C1 segment of cervical spinal cord (tissue), 14 donors: ENCODE measurements at places on chromosomes 2 and 18.

GRCh38 chr2:205811387-205811786, 129.1 kb downstream of the NRP2 start:
- DNase-seq = no peak

GRCh38 chr18:6521803-6522418, 107.2 kb upstream of the L3MBTL4 start:
- no peak for DNase-seq

GRCh38 chr18:49566217-49566770, 4.4 kb downstream of the LIPG start:
- no peak for DNase-seq

DNA sequence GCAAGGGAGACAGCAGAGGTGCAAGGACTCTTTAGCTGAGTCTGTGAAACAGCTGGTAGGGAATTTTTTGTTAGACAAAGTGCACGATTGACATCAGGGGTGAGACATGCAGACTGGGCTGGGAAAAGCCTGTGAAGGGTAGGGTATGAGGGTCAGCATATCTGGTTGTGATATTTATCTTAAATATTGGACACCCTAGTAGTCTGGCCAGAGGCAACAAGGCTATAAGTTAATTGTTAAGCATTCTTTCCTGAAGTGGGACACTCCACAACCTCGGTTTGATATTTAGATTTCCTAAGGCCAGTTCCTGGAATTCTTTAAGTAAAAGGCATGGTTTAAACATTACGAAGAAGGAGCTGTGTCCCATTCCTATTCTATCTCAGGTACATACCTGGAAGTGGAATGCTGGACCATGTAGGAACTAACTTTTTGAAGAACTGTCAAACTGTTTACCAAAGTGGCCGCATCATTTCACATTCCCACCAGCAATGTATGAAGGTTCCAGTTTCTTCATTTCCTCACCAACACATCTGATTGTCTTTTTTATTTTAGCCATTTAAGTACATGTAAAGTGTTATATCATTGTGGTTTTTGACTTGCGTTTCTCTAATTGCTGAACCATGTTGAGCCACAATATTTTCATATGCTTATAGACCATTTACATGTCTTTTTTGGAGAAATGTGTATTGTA, 22.5 kb downstream of the EHBP1 start:
- DNase-seq = no peak

DNA sequence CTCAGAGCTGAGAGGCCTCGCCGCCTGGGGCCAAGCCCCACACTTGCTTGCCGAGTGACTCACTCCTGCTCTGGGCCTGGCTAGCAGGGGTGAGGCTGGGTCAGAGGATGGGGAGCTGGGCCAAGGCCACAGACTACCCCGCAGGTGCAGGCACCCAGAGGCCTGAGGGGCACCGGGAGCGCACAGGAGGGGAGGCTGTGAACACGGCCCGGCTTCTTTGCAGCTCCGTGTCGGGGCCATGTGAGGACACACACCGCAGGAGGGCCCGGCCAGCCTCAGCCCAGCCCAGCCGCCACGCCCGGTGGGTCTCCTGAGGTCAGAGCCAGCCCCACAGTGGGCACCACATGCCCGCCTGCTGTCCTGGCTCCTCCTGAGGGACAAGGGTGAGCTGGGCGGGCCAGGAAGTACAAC, 8.4 kb downstream of the GPC1 start:
- no peak for DNase-seq

GRCh38 chr2:226057365-226057764, 657.9 kb downstream of the NYAP2 start:
- no peak for DNase-seq

DNA sequence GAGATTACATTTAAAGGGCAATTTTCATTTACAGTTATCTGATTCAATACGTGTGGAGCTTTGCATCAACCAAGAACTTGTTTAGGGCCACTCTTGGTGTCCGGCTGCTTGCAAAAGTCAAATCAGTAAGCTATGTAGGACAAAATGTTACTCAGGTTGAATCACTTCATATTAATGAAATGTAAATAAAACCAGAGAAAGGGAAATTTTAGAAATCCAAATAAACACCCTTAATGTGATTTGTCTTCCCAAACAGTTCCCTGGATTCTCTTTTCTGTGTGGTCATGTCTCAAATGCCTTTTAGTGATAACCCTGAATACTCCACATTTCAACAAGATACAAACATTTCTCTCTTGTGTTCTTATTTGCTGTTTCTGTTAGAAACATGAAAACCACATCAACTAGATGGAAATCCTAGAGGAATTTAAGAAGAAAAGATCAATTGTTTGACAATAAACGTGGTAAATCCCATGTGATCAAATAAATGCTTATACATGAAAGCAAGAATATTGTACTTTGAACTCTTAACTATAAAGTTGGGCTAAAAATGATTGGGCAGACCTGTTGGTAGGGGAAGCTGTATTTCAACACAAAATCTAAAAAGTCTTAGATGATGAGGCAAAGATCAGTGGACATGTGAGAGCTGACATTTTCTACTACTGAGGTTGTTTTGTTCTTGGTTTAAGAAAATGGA, 101.3 kb downstream of the CDC42EP3 start:
- DNase-seq = no peak

GRCh38 chr2:172461591-172462372, 34.4 kb downstream of the ITGA6 start:
- DNase-seq = no peak

- no peak for DNase-seq
Measured at GRCh38 chr2:46347648-46348280, 50.6 kb downstream of the EPAS1 start.

- no peak for DNase-seq
Measured at GRCh38 chr2:201059961-201060755, 11.3 kb downstream of the HYCC2 start.

DNA sequence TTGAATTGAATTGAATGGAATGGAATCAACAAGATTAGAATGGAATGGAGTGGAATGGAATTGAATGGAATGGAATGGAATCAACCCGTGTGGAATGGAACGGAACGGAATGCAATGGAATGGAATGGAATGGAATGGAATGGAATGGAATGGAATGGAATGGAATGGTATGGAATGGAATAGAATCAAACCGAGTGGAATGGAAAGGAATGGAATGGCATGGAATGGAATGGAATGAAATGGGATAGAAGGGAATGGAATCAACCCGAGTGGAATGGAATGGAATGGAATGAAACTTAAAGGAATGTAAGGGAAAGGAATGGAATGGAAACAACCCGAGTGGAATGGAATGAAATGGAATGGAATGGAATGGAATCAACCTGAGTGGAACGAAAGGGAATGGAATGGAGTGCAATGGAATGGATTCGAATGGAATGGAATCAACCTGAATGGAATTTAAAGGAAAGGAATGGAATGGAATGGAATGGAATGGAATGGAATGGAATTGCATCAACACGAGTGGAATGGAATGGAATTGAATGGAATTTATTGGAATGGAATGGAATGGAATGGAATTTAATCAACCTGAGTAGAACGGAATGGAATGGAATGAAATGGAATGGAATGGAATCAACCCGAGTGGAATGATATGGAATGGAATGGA, 1146.6 kb downstream of the RPIA start:
- no peak for DNase-seq

DNA sequence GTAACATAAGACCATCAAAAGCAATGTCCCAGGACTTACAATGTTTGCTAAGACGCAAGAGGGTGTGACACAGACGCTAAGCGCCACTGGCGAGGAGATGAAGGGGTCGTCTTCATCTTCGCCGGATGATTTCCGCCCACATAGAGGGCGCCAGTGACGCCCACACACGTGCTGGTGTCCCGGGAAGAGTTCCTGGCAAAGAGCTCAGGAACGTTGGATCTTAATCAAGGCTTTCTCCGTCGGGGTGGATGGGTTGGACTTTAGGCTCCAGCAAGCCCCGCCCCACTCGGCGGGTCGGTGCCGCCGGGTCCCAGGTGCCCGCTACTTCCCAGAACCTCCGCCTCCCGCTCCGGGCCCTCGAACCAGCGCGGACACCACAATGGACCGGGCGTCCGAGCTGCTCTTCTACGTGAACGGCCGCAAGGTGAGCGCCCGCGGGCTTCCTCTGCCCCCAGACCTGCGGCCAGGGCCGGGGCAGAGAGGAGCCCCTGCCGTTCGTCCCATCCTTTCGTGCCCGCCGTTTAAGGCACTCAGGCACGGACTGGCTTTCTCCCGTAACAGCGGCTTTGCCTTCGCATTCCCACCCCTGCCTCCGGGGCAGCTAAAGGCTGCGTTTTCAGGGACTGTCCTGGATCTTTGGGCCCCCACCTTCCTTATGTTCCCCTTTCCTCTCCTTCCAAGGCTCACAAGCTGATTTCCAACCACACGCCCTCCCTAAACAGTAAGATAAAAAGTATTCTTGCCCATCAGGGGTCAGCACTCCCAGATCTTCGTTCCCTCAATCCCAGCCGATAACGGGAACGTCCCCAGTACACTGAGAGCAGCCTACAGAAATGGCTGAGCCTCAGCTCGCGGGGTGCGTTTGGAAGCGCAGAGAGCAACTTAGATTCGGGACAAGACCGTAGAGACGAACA, at the start of gene AOX1:
Gene AOX1 (plus strand): TSS at position 285 of the 914 bp plus-strand sequence. CDS start 95 bp downstream, at position 380.
- peak; percentile 20 for DNase-seq

DNA sequence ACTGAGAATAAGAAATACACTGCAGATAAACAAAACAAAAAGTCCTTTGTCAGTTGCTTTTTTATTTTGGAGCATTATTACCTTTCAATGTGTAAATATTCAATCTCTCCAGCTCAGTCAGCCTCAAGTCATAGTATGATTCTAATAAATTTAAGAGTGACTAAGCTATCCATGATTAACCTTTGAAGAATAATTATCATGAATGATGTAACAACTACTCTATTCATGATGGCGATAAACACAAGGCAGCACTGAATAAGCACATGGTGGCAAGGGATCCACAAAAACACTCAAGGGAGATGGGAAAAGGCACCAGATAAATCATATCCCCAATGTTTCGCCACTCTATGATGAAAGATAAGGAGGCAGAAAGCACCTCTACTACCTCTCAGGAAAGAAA, 67.0 kb downstream of the MAP4K3 start:
- DNase-seq = no peak

- DNase-seq = no peak
Measured at GRCh38 chr2:239341146-239341732, 59.6 kb downstream of the HDAC4 start.

- no peak for DNase-seq
Measured at GRCh38 chr18:21269349-21269748, 27.3 kb downstream of the GREB1L start.

DNA sequence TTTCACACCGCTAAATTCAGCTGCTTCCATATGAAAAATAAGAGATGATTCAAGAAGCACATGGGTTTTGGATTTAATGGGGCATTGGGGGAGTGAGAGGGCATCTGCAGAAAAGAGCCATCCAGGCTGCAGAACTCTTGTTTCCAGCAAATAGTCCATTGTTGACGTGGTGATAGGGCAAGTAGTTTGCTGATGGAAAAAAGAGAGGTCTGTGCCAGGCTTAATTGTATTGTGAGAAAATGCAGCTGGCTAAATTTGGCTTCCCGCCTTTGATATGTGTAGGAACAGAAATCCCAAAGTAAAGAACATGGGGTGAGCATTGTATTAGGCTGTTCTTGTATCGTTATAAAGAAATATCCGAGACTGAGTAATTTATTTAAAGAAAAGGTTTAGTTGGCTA, 199.5 kb downstream of the SETBP1 start:
- no peak for DNase-seq

DNA sequence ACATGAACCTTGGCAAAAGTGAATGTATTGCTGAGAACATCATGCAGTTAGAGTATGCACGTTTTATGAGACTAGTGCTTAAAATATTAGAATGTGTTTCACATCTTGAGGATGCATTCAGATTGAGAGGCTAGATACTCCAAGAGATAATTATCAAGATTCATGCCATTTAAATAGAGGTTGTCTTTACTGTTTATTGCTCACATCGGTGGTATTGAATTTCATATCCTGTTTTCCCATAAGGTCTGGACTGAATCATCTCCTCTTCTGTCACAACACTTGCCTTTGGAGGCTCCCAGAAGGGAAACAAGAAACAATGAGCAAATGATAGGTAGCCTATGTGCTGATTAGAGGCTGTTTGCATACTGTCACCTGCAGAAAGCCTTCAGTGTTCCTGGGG, 83.8 kb downstream of the CLHC1 start:
- DNase-seq = no peak

DNA sequence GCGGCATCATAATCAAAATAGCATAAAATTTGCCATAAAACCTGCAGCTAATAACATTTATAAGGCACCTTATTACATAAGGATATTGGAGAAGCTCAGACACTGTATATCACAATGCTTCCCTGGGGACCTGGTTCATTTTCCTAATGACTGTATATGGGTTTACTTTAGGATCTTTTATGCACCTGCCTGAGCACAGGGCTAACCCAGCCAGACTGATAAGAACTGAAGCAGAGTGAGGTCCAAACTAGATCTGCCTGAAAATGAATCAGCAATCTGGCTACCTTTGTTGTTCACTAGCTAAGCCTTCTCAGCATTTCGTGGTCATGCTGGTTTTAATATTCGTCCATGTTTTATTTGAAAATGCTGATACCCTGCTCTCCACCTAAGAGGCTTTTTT, 1922.3 kb upstream of the CELF4 start:
- no peak for DNase-seq
